ENCODE measurements at places on chromosomes 12 and 14.

GRCh38 chr12:1552911-1553491, 41.4 kb downstream of the FBXL14 start:
- no peak for DNase-seq
- peaks cover 18% of the 10 kb centered on the region for H3K27me3 ChIP-seq
- no peak overlapping the region for H3K27ac ChIP-seq
- H3K4me3 ChIP-seq = no peak overlapping the region

DNA sequence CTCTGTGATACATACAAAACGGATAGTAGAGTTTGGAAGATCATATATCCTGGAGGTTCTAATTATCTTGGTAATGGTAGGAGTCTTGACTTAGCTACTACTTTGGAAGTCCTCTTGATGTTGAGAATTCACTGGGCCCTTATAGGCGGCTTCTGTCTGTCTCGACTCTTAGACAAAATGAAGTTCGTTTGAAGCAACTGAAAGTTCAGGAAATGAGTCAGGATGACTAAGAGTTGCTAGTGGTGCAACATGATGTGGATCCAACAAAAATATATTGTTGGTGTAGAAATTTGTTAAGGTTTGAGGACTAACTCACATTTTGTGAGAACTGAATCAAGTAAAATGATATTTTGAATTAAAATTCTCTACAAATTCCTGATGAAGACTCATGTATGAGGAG, 272.7 kb downstream of the AEBP2 start:
- no peaks in the 10 kb centered on the region for H3K36me3 ChIP-seq
- DNase-seq = no peak
- no peaks in the 10 kb centered on the region for H3K27me3 ChIP-seq
- H3K27ac ChIP-seq = no peak overlapping the region

GRCh38 chr12:95547522-95548055, 3.7 kb downstream of the USP44 start:
- H3K4me1 ChIP-seq = peaks cover 18% of the 10 kb centered on the region
- peaks cover 8% of the 10 kb centered on the region for H3K36me3 ChIP-seq
- H3K27ac ChIP-seq = no peak overlapping the region
- peak overlapping the region; percentile 82 for H3K4me3 ChIP-seq

DNA sequence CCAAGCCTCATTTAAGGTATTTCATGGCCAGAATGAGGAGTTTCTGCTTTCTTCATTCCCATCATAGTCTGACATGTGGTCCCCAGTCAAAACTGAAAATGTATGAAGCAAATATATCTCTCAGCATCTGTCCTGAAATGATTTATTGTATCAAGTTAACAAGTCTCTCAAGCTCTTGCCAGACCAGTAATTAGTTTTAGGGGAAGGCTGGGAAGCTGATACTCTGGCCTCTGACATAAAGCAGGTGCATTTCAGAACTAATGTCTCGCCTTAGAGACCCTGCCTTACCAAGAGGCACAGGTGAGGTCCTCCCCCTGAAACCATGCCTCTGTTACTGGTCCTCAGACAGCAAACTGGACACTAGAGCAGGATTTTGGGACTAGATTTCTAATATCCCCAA, 266.5 kb downstream of the SLC15A4 start:
- H3K4me3 ChIP-seq = no peak overlapping the region
- no peak for DNase-seq
- peaks cover 57% of the 10 kb centered on the region for H3K36me3 ChIP-seq
- no peaks in the 10 kb centered on the region for H3K27me3 ChIP-seq

DNA sequence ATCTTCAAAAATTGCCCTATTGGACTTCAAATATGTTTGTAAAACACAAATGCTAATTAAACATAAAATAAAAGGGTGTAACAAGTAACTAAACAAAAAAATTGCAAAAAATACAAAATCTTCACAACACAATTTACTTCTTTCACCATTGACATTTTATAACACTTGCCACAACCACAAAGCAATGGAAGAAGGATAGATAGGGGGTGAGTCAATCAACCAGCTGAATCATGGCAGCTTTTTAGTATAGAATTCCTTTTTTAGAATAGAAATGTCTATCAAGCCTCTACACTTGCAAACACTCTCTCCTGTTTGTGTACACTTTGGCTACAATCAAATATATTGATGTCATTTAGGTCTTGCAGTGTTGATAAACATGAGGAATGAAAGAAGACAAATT, 232.7 kb downstream of the SLC16A7 start:
- no peaks in the 10 kb centered on the region for H3K4me1 ChIP-seq
- H3K27ac ChIP-seq = no peak overlapping the region
- peaks cover 2% of the 10 kb centered on the region for H3K27me3 ChIP-seq
- no peaks in the 10 kb centered on the region for H3K36me3 ChIP-seq

DNA sequence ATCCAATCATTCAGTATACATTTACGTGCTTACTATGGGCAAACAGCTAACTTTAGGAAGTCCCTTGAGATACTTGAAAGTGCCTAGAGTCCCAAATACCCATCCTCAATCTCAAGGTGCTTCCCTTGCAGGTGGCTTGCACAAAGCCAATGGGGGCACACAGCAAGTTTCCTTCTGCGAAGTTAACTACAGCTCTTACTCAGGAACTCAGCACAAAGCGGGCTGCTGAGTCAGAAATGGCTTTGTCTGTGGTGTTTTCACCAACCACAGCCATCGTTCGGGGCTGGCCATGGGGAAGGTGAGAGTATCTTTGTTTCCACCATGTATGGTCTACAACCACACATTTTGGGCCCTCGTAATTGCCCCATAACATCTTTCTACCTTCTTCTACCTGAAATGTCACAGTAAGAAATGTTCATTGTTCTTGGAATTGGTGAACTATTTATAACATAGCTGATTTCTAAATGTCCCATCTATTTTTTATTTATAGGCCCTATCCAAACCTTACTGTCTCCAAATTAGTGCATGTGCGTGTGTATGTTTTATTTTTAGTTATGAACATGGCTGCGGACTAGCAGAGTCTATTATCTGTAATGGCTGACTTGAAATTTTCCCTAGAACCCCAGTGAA, 13.9 kb downstream of the MFAP5 start:
- no peak overlapping the region for H3K27ac ChIP-seq
- no peak for DNase-seq

DNA sequence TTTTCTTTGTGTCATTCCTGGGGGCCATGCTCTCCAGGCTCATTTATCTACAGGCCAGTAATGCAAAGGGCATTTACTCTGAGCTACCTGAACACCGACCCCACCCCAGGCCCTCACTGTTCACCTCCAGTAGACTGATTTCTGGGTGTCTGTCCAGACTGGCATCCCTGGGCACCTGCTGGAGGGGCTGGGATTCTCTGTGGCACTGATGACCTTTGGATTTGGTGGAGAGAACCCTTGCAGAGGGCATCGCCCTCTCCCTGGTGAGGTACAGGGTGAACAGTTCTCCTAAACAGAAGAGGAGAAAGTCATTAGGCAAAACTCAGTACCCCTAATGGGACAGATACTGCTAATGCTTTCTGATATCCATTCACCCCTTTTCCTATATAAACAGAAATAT, 27.1 kb upstream of the RIMBP2 start:
- no peaks in the 10 kb centered on the region for H3K36me3 ChIP-seq
- no peak overlapping the region for H3K27ac ChIP-seq
- H3K4me1 ChIP-seq = peaks cover 5% of the 10 kb centered on the region
- H3K27me3 ChIP-seq = peaks cover 26% of the 10 kb centered on the region
- no peak for DNase-seq

GRCh38 chr12:109678719-109679118, 34.9 kb upstream of the FAM222A start:
- H3K4me1 ChIP-seq = peaks cover 38% of the 10 kb centered on the region
- peak; percentile 20 for DNase-seq
- H3K27ac ChIP-seq = no peak overlapping the region
- no peaks in the 10 kb centered on the region for H3K36me3 ChIP-seq
- no peak overlapping the region for H3K4me3 ChIP-seq
- peaks cover 20% of the 10 kb centered on the region for H3K27me3 ChIP-seq

GRCh38 chr14:98926801-98927200, 345.2 kb downstream of the BCL11B start:
- peaks cover 38% of the 10 kb centered on the region for H3K27me3 ChIP-seq
- no peak overlapping the region for H3K27ac ChIP-seq
- no peak for DNase-seq
- H3K4me1 ChIP-seq = no peaks in the 10 kb centered on the region
- H3K36me3 ChIP-seq = no peaks in the 10 kb centered on the region
